ENCODE measurements at places on chromosomes 5 and 9. TPM values are rescaled to one million over a fixed set of nuclear protein-coding genes. Genes with fewer than 3 reads are reported as not detected.

- H3K27ac ChIP-seq, result no peak overlapping the region
- peaks cover 21% of the 10 kb centered on the region for H3K27me3 ChIP-seq
- H3K4me3 ChIP-seq, result no peak overlapping the region
- DNase-seq, result no peak
These were observed 262.3 kb downstream of the NSG2 start for GRCh38 chr5:174307656-174308271.

- peaks cover 12% of the 10 kb centered on the region for H3K4me1 ChIP-seq
- H3K27ac ChIP-seq, result no peak overlapping the region
These were observed 49.7 kb downstream of the CYSTM1 start for GRCh38 chr5:140224658-140225057.

GRCh38 chr9:86598411-86599239 is 244.4 kb upstream of the TUT7 start:
- no peak overlapping the region for H3K4me3 ChIP-seq
- H3K27ac ChIP-seq, result peak overlapping the region; percentile 86
- DNase-seq, result peak; percentile 96
- H3K36me3 ChIP-seq, result no peaks in the 10 kb centered on the region
- H3K4me1 ChIP-seq, result peaks cover 29% of the 10 kb centered on the region
- no peaks in the 10 kb centered on the region for H3K27me3 ChIP-seq

DNA sequence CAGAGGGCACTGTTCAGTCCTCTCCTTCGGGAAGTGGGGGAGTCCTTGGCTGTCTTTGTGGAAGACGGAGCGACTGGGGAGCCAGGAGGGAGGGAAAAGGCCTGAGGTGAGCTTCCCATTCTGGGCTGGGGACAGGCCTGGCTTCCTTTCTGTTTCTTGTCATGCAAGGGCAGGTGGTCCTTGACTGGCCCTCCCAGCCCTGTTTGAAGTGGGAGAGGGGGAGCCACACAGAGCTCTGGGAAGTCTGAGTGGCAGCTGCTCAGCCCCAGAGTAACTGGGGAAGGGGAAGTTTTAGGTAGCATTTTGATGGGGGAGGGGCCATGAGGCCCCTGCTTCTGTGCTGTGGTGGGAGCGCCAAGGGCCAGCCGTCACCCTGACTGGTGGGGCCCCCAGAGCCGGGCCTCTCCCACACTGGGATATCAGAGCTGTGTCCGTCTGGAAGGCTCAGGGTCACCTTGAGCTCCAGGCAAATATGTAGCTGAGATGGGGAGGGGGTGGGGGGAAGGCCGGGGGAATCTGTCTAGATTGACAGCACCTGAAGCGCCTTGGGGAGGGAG is 6.5 kb downstream of the UNC5A start:
- peaks cover 15% of the 10 kb centered on the region for H3K4me1 ChIP-seq
- H3K27me3 ChIP-seq, result peaks cover 82% of the 10 kb centered on the region
- DNase-seq, result no peak
- H3K27ac ChIP-seq, result no peak overlapping the region

- H3K36me3 ChIP-seq, result no peaks in the 10 kb centered on the region
- no peak overlapping the region for H3K4me3 ChIP-seq
- no peaks in the 10 kb centered on the region for H3K27me3 ChIP-seq
- no peaks in the 10 kb centered on the region for H3K4me1 ChIP-seq
- H3K27ac ChIP-seq, result no peak overlapping the region
These were observed 20.1 kb downstream of the PDE6A start for GRCh38 chr5:149924486-149924885.

- no peak overlapping the region for H3K4me3 ChIP-seq
- no peak for DNase-seq
- H3K36me3 ChIP-seq, result no peaks in the 10 kb centered on the region
- no peak overlapping the region for H3K27ac ChIP-seq
These were observed 3.4 kb downstream of the CDKN2B-AS1 start for GRCh38 chr9:21998026-21998425.

DNA sequence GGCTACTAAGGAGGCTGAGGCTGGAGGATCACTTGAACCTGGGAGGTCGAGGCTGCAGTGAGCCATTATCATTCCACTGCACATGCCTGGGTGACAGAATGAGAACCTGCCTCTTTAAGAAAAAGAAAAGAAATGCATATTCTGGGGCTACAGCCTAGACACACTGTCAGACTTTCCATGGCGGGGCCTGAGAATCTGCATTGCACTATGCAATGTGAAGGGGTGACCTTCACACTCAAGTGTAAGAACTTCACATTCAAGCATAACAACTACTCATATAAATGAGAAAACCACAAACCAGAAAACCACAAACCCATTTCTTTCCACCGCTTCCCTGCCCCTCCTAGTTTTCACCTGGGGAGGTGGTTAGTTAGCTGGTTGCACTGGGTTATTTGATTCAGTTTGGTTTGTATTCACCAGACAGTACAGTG is 18.0 kb upstream of the FBP2 start:
- no peak for DNase-seq
- H3K27ac ChIP-seq, result no peak overlapping the region
- H3K4me1 ChIP-seq, result peaks cover 9% of the 10 kb centered on the region

- no peak overlapping the region for H3K27ac ChIP-seq
- H3K4me3 ChIP-seq, result no peak overlapping the region
These were observed 290.6 kb downstream of the PIK3R1 start for GRCh38 chr5:68505917-68506860.

DNA sequence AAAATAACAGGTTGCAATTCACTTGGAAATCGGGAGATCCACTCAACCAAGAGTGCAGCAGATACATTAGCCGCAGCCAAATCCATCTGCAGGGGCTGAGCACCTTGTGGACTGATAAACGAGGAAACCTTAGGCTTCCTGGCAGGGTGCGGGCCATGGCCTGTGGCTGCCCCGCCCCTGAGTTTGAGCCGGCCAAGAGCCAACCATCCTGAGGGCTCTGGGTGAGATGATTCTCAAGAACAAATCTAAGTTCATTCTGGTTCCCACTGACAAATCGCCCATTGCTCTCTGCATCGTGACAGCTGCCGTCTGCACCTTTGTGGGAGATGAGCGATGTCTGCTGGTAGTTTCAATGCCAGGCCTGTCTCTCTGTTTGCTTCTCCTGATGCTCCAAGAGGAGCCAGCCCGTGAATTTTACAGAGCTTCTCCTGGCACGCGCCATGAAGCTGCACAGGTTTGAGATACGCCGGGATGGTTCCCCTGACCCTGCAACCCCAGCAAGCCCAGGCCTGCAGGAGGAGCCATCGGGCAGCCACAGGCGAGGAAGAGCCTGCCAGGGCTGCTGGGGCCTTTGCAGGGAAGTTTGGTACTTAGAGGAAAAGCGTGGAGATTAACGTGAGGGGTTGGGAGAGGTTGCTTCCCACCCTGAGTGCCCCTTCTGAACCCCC is 154.0 kb downstream of the OLFM1 start:
- H3K36me3 ChIP-seq, result no peaks in the 10 kb centered on the region
- peaks cover 36% of the 10 kb centered on the region for H3K4me1 ChIP-seq
- H3K4me3 ChIP-seq, result no peak overlapping the region
- peak overlapping the region; percentile 20 for H3K27ac ChIP-seq

DNA sequence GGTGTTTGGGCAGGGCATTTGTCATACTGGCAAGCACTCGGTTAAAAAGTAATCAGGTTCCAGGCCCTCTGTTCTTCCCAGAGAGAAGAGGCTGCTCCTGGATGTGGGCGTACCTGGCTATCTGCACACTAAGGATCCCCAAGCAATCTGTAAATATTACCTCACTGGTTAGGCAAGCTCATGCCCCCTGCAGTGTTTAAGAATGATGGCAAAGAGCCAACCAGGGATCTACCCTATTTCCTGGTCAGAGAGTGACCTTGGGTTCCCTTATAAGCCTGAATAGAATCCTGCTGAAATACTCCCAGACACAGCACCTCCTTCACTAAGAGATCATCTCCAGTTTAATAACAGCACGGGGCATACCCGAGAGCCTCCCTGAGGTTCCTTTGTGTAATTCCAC is 181.2 kb downstream of the PIK3R1 start:
- H3K36me3 ChIP-seq, result no peaks in the 10 kb centered on the region
- H3K27ac ChIP-seq, result no peak overlapping the region
- H3K4me3 ChIP-seq, result no peak overlapping the region
- DNase-seq, result no peak
- H3K27me3 ChIP-seq, result no peaks in the 10 kb centered on the region

- peaks cover 24% of the 10 kb centered on the region for H3K36me3 ChIP-seq
- DNase-seq, result peak; percentile 89
- H3K4me3 ChIP-seq, result no peak overlapping the region
- H3K27ac ChIP-seq, result peak overlapping the region; percentile 91
- peaks cover 36% of the 10 kb centered on the region for H3K4me1 ChIP-seq
These were observed 53.6 kb downstream of the ERGIC1 start for GRCh38 chr5:172887692-172888091.

The CDO1 gene
- total RNA-seq, result 19.1 TPM

The DDX4 gene
- 0.04 TPM for total RNA-seq

The TLR4 gene
- total RNA-seq, result 13.3 TPM

The TRIM32 gene
- total RNA-seq, result 12.4 TPM

The TRIM36 gene
- 2.0 TPM for total RNA-seq

The IL33 gene
- 27.4 TPM for total RNA-seq

The NOXA1 gene
- total RNA-seq, result 2.0 TPM

The ABLIM3 gene
- 33.2 TPM for total RNA-seq

The MACIR gene
- 9.3 TPM for total RNA-seq

All from muscle of leg (tissue), 16 donors.